ENCODE measurements at places on chromosomes 6 and 20.

DNA sequence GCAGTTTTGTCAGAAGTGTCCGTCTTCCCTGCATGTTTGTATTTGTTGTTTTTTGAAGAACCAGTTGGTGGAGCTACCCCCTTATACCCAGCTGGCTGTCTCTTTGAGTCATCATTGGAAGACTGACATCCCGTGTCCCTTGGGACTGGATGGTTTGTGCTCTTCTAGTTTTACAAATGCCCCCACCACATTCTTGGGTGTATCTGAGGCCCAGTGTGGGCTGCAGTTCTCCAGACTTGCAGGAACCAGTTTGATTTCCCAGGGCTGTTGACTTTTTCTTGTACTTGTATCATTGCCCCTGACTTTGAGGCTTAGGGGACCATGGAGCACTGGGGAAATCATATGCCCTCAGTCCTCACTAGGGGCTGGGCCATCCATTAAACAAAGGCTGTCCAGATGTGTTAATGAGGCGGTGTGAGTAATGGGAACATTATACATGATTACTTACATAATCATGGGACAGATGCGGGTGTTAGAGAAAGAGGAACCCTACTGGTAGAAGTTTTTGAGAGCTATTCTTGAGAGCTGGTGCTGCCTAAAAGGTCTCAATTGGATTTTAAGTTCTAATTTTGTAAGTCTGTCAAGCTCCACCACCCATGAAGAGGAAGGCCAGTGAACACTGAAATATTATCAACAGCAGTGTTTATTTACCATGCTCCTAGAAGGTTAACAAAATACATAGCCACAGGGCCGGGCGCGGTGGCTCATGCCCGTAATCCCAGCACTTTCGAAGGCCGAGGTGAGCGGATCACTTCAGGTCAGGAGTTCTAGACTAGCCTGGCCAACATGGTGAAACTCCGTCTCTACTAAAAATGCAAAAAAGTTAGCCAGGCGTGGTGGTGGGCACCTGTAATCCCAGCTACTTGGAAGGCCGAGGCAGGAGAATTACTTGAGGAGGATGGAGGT lies 8.5 kb downstream of the JARID2 start:
- no peak for DNase-seq

DNA sequence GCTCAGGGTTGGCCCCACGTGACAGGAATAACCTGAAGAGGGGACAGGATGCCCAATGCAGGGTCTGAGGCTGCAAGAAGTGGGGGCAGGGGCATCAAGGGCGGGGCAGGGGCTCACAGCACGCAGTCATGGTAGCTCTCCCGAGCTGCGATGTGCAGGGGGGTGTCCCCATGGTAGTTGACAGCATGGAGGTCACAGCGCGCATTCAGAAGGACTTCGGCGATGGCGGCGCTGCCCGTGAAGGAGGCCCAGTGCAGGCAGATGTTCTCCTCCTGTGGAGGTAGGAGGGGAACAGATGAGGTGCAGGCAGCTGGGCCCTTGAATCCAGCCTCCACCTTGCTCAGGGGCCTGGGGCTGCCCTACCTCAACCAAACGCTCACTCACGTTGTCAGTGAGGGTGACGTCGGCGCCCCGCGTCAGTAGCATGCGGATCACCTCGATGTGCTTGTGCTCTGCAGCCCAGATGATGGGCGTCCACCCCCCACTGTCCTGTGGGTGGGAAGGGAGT lies 5.8 kb upstream of the SLC44A4 start:
- DNase-seq, result no peak

GRCh38 chr20:15131176-15131575 lies 793.8 kb upstream of the FLRT3 start:
- DNase-seq, result no peak

DNA sequence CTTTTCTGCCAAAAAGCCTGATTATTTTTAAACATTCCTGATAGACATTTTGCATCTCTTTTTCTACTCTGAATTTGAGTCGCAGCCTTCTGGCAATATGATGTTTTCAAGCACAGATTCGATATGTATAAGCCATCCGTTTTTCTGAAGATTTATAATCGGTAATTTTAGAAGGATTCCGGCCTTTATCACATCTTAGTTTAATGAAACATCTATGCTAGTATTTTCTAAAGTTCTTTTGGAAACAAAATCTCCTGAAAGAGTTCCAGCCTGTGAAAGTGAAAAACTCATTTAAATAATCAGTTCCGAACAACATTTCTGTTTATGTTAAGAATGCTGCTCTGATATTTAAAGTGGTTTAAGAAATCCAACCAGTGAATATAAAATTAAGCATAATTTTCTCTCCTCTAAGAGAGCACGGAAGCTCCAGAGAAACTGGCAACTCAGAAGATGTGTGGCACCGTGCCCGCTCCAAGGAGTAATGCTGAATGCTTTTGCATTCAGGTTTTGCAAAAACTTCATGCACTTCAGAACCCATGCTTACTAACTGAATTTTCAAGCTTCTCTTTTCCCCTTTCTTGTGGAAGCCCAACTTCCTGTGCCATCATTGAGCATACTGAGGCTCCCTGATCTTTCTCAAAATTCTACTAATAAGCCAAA lies 20.7 kb downstream of the NDUFAF4 start:
- no peak for DNase-seq

DNA sequence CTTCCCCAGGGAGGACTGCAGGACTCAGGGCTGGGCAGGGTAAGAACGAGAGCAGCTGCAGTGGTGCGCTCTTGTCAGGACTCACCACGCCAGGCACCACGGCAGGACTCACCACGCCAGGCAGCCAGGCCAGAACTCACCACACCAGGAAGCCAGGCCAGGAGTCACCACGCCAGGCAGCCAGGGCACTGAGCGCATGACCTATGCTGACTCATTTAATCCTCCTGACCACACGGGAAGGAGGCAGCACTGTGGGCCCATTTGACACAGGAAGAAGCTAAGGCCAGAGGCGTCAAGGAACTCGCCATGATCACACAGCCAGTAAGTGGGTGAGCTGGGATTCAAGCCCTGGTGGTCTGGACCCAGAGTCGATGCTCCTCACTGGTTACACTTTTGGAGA lies 189.3 kb downstream of the PREX1 start:
- DNase-seq, result no peak

- no peak for DNase-seq
Observed at GRCh38 chr6:102474041-102474807, 1080.7 kb downstream of the GRIK2 start.

GRCh38 chr6:4660377-4661321 lies 115.6 kb upstream of the CDYL start:
- no peak for DNase-seq

DNA sequence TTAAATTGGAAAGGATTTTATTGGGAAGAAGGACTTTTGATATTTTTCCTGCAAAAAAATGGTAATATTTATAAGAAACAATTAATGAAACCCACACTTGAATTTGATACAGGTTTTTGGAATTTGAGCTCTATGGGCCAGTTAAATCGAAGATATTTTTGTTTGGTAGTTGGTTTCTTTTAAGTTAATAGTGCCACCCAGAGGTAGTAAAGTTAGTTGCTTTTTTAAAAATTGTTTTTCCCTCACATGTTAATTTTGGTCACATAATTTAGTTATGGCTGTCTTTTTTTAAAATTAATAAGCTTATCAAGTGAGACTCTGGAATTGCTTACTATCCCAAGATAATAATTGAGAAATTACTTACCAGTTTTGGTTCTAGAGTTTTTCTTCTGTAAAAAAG lies 7.1 kb downstream of the PRIM2 start:
- no peak for DNase-seq

- no peak for DNase-seq
Observed at GRCh38 chr6:43444582-43444981, 10.8 kb downstream of the DLK2 start.

GRCh38 chr6:20893412-20893811 lies 359.2 kb downstream of the CDKAL1 start:
- DNase-seq, result no peak
